ENCODE measurements at places on chromosomes 11 and 22.

- DNase-seq = no peak
Observed at GRCh38 chr11:56885177-56885576, 103.5 kb upstream of the OR5AK2 start.

DNA sequence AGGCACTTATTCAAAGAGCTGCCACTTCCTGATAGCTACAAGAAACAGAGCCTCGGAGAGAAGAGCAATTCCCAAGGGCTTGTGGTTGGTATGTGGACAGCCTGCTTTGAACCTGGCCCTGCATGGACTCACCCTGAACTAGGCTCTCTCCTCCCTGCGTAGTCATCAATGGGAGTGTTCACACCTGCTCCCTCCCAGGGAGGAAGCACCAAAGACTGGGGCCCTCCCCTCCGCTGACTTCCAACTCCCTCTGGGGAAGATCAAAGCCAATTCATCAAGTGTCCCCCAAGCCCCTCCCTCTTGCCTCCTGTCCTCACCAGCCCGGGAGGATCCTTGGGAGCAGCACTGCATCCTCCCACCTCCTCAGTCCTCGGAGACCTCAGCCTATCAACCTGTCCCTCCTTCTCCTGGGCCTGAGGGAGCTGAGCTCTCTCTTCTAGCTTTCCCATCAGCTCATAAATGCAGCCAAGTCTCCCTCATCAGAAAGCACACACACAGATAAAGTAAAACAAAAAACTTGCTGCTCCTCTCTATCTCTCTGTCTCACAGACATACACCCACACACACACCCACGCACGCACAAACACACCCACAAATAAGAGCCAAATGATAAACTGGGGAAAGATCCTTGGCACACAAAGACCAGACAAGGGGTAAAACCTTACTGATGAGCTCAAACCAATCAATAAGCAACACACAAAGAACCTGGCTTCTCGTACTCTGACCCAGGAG, 3.3 kb downstream of the A4GALT start:
- DNase-seq = no peak

GRCh38 chr11:108983636-108984420, 319.0 kb downstream of the DDX10 start:
- DNase-seq = no peak

DNA sequence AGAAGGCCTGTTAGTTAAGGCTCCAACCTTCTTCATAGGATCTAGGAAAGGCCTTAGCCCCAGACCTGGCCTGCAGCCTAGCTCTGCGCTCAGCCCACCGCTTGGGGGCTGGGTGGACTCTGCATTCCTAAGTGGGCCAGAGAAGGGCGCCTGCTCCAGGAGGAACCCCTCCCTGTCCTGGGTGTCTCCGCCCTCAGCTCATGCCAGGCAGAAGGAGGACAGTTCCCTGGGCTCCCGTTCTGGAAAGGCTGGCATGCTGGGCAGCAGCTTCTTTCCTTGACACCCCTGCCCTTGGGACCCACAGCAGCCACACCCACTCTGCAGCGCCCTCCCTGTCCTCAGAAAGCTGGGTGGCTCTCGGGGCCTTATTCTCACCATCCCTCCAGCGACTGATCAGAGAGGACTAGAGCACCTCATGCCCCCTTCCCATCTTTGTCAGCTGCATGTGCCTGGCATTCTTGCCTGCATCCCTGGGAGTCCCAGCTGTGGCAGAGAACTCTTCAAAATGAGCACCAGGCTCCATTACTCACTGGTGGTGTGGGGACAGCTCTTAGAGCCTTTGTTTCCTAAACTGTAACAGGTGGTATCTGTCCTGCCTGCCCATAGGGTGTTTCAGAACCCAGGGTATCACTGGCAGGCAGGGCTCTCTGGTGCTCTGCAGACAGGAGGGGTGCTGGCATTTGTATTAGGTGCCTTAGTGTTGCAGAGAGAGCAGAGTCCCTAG, 20.3 kb upstream of the MYRF start:
- DNase-seq = no peak

DNA sequence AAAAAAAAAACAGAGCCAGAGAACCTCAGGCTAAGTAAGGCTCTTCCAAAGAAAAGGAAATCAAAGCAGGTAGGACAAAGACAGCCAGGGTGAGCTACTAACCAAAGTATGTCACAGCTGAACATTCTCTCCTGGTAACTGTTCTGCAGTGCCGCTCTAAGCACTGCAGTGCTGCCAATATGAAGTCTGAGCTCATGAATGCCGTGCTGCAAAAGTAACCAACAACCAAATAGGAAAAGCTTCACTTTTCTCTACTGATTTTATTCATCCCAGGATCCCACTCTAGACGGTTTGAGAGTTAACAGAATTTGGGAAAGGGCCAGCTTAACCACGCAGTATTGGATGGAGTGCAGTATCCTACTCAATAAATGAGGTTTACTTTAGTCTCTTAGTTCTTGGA, 3.5 kb downstream of the SIK3 start:
- no peak for DNase-seq

DNA sequence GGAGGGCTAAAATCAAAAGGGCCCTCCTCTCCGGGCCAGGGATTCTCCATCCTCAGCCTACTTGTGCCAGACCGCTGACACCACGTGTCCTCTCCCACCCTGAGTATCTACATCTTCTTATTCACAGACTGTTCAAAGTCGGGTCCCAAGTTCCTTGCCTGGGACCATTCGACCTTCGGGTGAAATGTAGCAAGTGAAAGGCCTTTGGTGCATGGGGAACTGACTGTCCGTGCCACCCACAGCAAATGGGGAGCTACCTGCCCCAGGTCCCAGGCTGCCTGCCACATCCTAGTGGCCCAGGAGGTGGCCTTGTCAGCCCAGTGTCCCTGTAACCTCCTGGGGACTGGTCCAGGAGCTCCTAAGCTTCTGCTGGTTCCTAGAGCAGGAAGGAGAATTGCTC, 67.3 kb downstream of the RTL6 start:
- DNase-seq = no peak

DNA sequence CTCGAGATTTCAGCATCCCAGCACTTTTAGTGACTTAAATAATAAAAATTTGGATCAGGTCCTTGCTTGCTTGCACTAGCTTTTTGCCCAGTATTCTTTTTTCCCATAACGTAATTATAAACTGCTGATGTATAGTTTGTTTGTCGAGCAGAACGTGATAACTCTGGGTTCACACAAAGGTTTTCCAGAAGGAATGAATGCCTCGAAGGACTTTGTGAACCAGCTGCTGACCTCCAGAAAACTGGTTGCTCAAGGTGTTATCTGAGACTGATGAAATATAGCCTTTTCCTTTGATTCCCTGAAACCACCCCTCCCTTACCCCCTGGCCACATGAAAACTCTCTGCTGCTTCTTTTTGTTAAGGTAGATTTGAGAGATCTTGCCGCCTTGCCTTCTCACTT, 229.1 kb upstream of the CARD18 start:
- no peak for DNase-seq

GRCh38 chr11:116847612-116848011, 10.2 kb upstream of the APOA1 start:
- DNase-seq = no peak

GRCh38 chr11:78654866-78655265, 80.2 kb upstream of the NARS2 start:
- no peak for DNase-seq

DNA sequence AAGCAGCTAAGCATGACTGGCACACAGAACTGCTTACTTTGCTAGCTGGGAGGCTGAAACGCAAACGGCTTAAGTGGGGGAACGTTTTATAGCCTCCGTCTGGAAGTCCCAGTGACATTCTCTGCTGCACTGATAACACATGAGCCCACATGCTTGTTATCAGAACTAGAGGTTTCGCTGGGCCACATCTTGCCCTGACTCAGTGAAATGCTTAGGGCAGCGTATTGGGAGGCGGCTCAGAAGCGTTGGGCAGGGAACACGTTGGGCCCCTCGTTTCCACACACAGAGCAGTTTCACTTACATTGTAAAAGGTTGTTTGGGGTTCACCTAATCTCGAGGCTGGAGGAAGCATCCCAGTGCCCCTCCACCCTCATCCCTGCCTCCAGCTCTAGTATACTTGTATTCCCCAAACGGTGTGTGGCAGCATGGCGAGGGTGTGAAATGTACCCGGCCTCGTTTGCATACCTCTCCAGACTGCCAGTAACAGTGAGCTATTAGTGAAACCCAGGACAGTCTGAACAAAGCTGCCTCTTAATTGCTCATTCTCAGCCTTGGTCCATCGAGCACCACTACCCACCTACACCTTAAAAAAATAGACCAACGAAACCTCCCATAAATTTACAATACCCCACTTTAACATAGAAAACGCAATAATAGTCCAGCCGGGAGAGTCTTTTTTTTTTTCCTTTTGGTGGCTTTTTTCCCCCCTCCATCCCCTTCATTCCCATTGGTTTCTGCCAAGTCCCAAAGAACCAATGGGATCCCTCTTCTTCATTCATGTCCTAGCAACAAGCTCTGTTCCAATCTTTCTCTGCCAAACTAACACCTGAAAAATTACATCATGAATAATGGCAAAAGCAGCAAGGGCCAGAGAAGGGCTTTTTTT, 218.8 kb upstream of the SORL1-AS1 start:
- no peak for DNase-seq

DNA sequence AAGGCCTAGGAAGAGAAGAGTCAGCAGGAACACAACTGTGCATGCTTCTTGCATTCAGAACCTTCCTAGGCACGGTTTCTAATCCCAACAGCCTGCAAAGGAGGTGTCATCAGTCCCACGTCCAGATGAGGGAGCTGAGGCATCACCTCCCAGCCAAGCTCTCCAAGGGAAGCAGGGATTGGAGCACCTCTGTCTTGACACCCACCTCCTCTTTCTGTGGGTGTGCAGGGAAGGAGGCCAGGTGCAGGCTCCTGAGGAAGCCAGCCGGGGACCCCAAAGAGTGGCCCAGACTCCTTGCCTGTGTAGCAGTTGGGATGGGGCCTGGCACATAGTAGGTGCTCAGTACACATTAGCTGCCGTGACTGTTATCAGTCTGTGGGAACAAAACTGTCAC, 2.0 kb downstream of the PNPLA5 start:
- DNase-seq = no peak

- DNase-seq = no peak
Observed at GRCh38 chr22:23446796-23447350, 133.2 kb downstream of the IGLL1 start.

- DNase-seq = no peak
Observed at GRCh38 chr11:73331138-73331916, 23.3 kb downstream of the ARHGEF17 start.

DNA sequence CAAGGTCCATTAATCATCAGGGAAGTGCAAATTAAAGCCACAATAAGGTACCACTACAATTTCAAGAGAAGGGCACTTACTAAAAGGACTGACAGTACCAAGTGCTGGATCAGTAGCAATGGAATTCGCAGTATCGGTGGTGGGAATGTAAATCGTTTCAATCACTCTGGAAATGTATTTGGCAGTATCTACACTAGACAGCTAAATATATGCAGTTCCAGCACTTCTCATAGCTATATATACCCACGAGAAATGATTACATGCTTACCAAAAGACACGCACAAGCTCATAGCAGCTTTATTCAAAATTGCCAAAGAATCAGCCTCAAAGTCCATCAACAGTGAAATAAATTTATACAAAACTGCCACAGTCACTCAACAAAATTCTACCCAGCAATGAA, 4.4 kb upstream of the ZNF280B start:
- no peak for DNase-seq

- no peak for DNase-seq
Observed at GRCh38 chr11:103202048-103202651, 92.9 kb downstream of the DYNC2H1 start.

DNA sequence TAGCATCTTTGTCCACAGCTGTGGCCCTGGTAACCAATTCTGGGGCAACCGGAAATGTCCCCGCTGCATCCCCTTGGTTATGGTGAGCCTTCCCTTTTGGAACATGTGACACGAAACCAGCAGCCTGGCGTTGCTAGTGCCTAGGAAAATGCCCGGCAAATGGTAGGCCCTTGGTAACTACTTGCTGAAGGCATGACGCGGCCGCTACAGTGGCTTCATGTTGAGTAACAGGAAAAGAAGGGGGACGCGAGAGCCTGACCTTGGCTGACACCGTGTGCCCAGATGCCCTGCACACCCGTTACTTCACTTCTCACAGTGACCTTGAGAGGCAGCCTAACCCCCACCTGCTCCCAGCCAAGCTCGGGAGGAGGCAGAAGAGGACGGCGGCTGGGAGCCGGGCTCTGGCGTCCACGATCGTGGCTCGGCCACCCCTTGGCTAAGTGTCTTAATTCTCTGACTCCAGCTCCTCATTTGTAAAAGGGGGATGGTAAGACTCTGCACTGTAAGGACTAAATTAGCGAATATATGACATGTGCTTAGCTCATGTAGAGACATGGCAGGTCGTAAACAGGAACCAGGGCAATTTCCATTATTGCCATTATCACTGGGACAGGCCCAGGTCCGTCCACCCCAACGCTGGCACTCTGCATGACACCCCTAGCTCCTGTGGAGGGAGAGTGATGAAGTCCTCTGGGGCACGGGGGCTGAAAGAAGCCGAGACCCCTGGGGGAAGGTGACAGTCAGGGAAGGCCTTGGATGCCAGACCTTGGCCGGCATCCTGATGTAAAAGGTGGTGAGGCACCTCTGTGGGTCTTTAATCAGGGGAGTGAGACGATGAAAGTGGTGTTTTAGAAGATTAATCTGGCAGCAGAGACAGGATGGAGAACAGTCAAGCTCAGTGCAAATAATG, 18.9 kb downstream of the IFT27 start:
- DNase-seq = no peak

DNA sequence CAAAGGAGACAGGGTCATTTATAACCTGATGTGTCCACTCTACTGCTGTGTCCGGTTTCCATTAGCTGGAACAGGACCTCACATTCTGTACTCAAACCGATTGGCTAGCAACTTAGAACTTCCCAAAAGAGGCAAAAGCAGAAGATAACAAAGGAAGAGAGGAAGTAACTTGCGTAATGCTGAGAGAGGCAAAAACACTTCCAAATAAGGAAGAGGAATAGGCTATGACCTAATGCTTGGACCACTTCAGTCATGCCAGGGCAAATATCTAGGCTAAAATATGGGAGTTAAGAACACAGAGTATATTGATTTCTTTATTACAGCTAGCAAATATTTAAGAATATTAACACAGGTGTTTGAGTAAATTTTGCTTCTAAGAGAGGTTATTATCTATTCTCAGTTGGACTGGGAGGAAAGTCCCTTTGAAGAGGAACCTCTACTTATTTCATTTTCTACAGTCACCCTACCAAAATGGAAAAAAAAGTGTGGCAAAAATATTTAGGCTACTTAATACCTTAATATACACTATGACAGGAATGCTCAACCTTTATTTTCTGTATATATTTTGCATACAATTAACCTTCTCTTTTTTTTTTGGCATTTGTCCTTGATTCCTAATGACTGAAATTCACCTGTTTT, 499.8 kb upstream of the CHORDC1 start:
- DNase-seq = no peak
